ENCODE measurements at places on chromosomes 1 and 21.

DNA sequence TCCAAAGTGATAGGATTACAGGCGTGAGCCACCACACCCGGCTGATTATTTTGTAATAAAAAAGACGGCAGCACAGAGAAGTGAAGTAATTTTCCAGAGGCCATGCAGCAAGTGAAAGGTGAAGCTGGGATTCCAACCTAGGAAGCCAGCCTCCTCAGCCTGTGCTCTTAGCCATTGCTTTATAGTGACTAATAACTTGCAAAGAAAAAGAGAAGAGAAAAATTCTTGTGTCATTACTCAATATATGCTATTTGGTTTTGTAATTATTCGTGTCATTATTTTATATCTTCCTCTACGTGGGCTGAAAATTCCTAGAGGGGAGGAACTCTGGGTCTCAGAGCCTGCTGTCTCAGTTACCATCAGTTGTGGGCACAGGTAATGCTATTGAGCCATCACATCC lies 1.6 kb upstream of the IER5 start:
- peak; percentile 41 for DNase-seq

GRCh38 chr1:217272385-217272784 lies 358.5 kb downstream of the GPATCH2 start:
- peak; percentile 38 for DNase-seq

DNA sequence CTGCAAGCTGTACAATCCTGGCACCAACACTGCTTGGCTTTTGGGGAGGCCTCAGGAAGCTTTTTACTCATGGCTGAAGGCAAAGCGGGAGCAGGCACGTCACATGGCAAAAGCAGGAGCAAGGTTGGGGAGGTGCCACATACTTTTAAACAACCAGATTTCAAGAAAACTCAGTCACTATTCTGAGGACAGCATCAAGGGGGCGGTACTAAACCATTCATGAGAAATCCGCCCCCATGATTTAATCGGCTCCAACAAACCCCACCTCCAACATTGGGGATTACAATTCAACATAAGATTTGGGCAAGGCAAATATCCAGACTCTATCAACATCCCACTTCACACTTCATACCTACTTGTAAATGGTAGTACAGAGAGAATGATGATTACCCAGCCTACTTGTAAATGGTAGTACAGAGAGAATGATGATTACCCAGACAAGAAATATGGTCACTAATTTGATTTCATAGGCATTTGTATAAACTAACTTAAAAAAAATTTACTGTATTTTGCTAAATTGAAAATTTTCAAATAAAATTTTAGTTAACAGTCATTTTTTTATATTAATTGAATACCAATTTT lies 24.9 kb downstream of the ATP5PF start:
- no peak for DNase-seq

- DNase-seq = peak; percentile 26
Observed at GRCh38 chr1:162062542-162063015, 6.9 kb upstream of the NOS1AP start.

DNA sequence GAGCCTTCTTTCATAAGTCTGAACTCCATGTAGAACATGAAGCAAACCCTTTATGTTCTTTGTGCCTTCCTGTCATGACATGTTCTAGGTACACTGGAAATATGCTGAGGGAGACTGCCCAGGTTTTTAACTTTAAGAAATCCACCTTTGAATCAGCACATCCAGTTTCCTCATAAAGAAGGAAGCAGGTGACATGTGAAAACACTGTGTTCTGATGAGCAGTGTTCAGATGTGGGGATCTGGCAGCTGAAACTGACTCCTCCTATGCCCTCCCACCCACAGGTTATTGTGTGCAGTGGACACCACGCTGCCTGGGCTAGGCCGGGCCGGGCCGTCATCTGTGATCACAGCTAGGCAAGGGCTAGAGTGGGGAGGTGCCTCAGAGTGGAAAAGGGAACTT lies 51.1 kb downstream of the CNN3 start:
- no peak for DNase-seq

GRCh38 chr1:42155362-42155761 lies 2.2 kb downstream of the GUCA2B start:
- DNase-seq = no peak

GRCh38 chr1:67668660-67669059 lies 16.3 kb upstream of the GADD45A start:
- DNase-seq = no peak

GRCh38 chr1:205491794-205492193 lies 12.7 kb upstream of the CDK18 start:
- DNase-seq = no peak

- DNase-seq = peak; percentile 42
Observed at GRCh38 chr1:86508583-86508969, 38.3 kb upstream of the CLCA4 start.

DNA sequence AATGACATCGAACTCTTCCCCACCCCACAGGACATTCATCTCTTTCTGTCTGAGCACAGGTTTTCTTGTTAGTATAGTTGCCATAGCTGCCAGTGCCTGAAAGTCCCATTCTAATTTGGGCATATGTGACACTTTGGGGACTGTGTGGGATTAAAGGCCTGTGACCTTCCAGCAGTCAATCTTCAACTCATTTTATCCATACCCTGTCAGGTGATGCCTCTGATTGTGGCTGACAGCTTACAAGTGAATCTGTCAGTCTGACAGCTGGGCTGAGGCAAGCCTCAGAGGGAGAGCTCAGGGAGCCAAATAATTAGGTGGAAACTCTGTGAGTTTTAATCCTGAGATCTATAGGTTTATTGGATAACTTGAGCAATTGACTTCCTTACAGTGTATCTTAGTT lies 29.6 kb downstream of the ZCCHC17 start:
- DNase-seq = no peak

DNA sequence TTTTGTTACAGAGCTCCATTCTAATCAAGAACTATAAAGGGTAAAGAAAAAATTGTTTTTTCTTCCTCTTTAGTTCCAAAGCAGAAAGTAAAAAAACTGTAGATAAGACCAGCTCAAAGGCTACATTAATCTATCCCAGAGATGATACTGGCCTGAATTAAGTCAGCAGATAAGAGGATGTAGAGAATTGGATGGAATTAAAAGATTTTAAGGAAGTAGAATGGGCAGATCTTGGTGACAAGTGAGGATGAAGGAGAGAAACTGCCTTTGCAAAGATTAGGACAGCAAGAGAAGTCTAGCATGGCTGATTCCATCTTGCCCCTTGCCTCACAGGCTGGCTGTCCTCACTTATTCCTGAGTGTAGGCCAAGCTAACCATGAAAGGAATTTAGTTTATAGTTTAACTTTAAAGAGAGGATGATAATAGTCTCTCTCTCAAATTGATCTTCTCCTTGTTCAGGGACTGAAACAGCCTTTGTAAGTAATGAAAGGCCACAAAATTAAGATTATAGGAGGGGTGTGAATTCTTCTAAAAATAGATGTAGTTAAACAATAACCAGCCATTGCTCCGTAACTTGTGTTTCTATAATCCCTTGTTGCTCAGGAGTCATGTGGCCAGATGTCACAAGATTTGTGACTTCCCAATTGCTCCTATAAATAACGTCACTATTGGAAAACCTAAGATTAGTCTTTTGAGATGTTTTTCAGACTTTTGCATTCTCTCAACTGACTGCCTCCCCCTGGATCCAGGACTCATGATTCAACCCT lies 265.0 kb upstream of the USP24 start:
- DNase-seq = no peak

GRCh38 chr1:221087919-221088318 lies 208.7 kb downstream of the HLX start:
- DNase-seq = no peak

DNA sequence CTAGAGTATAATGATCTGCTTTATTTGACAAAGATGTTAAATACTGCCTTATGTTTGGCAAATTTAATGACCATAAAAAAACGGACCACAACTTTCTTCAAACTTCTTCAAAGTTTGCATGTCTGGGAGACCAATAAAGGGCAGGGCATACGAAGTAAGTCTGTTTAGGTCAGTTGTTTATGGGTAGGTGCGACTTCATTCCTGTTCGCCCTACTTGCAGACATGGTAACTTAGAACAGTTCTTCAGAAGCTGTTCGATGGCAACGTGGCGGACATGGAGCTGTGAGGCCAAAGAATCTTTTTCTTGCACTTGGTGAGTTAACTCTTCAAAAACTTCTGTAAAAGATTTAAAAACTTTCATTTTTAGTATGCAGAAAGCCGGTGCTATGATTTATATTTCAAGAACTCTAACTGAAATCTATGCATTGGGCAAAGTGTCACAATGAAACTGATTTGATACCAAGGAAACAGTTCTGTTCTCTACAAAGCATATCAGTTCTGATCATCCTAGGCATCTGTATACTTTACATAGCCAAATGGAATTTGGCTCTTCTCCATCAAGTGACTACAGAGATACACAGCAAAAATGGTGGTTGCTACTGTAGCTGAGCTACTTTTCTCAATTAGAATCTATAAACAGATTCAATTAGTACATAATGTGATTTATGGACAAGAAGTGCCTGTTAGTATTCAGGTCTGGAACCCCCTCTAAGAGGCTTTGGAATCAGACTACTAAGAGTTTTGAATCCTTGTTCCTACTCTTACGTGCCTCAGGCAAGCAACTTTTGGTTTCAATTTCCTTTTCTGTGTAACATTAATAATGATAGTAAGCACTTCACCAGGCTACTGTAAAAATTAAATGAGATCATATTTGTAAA lies 25.7 kb downstream of the C21orf91 start:
- no peak for DNase-seq

GRCh38 chr1:111747282-111747734 lies 8.1 kb upstream of the INKA2 start:
- no peak for DNase-seq

DNA sequence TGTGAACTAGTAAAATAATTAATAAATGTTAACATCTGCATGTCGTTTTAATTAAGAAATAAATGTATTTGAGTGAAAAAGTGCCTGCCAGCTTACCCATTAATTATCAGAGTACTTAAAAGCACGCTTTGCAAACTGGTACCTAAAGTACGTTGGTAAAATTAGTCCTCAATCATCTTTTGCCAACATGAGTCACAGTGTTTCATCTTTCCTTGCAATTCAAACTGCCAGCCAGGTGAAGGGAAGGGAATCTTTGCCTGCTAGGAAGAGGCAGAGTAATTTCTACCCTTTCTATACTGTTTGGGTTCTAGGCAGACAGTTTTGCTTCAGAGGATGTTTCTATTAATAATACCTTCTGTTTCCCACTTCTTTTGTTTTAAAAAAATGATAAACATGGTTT lies 57.2 kb upstream of the CNIH3 start:
- DNase-seq = no peak

- no peak for DNase-seq
Observed at GRCh38 chr21:42238185-42238934, 19.4 kb downstream of the ABCG1 start.

DNA sequence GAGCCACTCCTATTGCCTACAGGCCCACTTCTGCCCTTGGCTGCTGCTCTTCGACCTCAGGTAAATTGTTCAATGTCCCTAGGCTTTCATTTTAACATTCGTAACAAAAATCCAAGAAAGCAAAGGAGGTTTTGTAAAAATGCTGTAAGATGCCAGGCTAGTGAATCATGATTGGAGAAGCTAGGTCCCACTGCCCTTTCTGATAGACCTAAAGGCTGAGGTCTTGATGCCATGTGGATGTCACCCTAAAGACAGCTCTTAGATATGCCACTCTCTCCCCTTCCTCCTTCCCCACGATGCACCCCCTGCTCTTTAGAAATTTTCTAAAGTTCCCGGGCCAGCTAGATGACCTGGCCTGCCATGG lies 9.9 kb upstream of the TMEM39B start:
- DNase-seq = no peak

DNA sequence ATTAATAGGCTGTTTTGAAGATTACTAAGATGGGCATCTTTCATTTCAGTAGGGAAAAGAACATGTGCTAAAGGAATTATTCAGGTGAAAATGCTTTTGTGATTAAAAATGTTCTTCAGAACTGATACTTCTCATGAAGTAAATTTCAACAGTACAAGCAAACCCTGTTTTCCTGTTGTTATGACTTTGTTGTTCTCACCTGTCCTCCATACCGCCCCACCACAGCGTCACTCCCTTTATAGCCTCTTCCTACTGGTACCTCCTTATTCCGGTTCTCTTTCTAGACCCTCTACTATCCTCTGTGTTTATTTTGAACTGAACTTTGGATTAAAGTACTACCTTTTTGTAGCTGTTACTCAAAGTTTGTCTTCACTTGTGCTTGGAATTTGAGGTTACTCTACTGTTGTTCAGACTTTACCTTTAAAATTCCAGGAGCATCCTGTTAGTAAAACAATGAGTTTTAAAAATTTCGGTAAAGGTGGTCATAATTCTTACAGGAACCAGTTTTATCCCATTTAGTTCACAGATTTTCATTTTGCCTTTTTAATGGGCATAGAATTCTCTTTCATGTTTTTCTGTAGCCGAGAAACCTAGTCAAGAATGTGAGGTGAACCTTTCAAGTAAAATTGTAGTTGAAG lies 10.9 kb downstream of the CNST start:
- DNase-seq = no peak

- DNase-seq = no peak
Observed at GRCh38 chr1:71228742-71229365, 148.0 kb upstream of the ZRANB2 start.

DNA sequence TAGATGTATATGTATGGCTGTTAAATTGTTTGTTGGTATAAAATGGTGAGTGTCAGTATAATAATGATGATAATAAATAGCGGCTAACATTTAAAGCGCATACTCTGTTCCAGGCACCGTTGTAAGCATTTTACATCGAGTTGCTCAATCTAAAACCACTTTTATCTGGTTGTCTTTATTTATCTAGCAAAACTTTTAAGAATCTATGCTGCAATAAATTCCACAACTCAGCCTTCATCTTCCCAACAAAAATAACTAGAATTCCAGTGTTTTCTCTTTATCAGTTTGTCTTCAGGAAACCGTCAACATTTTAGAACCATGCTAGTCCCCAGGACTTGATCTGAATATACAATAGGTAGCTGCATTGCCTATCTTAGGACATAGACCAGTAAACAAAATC lies 19.3 kb upstream of the SLC16A1 start:
- no peak for DNase-seq

- no peak for DNase-seq
Observed at GRCh38 chr1:202247837-202248795, 54.5 kb downstream of the LGR6 start.

DNA sequence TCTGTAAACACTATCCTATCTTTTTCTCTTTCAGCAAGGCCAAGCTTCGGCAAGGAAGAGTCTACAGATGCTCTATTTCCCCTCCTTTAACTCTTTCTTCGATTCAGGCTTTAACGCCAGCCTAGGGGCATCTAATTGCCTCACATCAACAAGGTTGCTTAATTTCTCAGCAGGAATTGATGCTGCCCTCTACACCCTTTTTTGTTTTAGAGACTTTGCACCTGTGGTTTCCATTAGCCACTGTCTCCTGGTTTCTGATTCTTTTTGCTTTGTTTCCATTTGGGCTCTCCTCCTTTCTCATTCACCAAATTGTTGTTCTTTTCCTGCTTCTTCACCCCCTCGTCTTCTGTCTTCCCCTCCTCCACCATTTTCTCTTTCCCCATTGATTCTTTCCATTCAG lies 202.4 kb upstream of the HMCN1 start:
- DNase-seq = no peak

DNA sequence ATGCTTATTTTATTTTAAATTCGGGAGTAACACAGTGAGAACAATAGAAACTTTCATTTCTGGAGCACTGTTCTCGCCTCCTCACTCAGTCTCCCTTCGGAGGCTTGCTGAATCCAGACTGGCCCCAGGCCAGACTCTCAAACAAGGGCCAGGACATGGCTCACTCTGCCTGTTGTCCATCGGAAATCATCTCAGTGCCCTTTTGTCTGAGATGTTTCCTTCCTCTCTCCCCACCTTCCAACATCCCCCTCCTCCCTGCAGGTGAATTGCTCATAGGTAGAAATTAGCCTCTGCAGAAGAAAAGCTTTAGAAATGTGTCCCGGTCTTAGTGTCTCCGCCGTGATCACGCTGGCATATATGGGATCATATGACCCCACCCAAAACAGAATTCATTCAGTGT lies 55.2 kb downstream of the ERG start:
- DNase-seq = no peak

GRCh38 chr1:116489231-116489697 lies 81.6 kb downstream of the CD58 start:
- DNase-seq = no peak
